ENCODE measurements at places on chromosomes 12 and 14.

DNA sequence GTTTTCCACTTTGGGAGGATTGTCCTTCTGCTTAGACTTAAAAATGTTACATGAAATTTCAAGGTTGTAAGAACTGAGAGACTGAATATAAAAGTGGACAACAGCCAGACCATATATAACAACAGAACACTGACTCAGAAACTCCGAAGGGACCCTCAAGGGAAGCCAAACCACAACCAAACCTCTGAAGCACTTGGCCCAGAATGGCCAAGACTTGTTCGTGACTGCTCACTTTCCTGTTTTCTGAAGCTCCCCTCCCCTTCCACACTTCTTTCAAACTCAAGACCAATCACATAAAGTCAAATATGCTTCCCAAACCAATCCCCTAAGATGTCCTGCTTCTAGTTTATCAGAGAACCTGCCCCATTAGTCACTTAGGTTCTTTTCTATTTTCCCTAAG, 13.7 kb downstream of the OR6J1 start:
- no peak for DNase-seq

DNA sequence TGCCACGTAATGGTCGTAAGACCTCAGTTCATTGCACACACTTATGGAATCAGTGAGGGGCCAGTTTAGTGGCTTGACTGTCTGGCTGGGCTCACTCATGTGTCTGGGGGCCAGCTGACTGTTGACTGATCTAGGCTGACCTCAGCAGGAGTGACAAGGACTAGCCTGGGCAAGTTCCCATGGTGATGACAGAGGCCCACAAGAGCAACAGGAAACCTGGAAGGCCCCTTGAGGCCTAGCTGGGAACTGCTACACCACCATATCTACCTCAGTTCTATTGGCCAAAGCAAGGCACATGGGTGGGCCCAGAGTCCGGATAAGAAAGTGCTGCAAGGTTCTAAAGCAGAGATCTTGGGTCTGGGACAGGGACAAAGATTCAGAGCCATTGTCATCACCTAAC, 21.3 kb upstream of the RFLNA start:
- DNase-seq: no peak

DNA sequence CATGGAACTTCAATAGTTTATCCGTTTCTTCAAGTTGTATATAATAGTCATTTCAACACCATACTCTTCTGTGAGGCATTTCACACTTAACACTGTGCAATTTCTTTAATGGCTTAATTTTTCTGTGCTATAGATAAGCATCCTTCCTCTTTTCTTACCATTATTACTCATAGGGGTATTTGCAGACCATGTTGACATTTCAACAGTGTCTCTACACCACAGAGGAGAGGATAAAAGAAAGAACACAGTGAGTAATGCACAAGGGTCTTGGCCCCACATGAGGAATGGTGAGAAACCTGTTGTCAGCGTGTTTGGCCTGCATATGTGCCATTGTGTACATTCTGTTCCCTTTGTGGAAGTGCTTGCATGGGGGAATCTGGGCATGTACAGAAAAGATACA, 421.5 kb upstream of the MDGA2 start:
- DNase-seq: no peak

DNA sequence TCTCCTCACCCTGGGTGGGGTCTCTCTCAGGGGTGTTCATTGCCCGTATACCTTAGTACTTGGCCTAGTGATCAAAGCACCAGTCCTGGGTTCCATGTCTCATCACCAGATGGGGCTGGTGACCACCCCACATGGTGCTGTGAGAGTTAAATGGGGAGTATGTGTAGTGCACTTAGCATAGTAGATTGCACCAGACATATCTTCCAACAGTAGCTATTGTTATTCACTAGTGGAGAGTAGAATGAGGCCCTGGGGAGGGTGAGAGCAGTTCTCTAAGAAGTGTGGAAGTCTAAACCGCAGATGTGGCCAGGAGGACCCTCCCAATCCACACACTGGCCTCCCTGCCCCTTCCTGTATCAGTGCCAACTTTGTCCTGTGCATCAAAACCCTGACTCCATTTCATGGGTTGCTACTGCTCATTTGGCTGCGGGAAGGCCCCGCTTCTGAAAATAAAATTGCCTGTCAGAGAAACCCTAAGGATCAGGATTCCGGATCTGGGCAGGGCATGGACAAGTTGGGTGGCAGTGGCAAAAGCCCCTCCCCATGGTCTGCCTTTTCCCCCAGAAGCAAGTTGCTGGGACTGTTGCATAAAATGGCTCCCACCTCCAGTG, 4.4 kb downstream of the CD9 start:
- no peak for DNase-seq

DNA sequence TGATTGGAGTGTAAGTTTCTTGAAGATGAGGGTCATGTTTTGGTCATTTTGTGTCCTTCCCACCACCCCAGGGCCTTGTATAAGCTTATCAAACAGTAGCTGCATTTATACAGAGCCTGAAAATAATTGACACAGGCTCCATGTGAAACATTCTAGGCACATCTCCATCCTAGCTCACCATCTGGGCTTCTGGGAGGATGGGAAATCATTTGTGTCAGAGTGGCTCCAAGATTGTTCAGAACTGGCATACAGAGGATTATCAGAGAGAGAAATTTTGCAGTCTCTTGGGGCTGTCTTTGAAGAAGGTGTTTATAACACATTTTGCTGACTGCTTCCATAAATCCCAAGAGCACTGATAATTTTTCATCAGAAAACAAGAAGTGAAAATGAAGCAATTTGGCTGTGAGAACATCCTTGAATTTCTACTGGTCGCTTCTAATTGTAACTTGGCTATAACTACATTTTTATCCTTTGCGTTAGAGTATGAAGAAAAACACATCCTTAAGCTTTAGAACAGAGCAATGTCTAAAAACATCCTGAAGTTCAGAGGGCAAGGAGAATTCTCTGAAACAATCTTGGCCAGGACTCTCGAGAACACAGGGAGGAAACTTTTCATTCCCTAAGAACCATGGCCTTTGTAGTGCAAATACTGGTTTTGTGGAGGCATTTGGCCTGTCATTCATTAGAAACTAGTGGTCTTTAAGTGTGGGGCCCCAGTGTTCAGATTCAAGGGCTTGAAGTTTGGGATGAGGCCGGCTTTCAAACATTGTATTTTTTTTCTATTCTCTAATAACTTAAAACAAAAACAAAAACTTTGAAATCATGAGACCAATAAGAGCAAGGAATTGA, 151.1 kb downstream of the DACT1 start:
- DNase-seq: no peak

GRCh38 chr14:106850913-106851825, 1324.8 kb downstream of the TMEM121 start:
- DNase-seq: no peak

DNA sequence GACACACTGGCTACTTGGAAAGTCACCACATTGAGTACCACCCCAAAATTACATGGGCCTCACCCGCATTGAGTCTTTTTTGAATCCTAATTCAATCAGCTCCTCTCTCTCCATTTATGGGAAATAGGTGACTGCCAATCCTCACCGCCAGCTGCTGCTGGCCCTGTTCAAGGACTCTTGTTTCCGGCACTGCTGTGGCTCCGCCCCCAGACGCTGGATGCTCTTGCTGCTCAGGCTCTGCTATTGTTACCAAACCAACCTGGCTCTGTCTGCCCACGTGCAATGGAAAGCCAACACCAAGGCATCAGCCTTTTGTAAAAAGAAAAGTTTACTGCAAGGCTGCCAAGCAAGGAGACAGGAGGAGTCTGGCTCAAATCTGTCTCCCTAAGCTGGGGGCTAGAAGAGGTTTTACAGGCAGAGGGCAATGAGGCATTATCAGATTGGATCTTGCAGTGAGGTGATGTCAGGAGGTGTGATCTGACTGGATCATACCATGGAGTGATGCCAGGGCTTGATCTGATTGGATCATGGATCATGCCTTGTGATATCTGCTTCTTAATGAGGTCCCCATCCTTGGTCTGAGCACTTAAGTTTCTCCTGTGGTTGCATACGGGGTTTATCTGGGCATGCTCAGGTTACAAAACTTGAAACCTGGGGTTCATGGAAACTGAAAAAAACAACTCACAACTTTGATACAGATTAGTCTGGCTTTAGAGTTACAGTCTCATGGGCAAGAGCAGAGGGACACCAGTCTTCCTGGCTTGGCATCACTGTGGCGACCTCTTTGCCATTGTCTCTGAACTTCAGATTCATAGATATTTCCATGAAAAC, 117.1 kb upstream of the SLC35F4 start:
- DNase-seq: no peak

DNA sequence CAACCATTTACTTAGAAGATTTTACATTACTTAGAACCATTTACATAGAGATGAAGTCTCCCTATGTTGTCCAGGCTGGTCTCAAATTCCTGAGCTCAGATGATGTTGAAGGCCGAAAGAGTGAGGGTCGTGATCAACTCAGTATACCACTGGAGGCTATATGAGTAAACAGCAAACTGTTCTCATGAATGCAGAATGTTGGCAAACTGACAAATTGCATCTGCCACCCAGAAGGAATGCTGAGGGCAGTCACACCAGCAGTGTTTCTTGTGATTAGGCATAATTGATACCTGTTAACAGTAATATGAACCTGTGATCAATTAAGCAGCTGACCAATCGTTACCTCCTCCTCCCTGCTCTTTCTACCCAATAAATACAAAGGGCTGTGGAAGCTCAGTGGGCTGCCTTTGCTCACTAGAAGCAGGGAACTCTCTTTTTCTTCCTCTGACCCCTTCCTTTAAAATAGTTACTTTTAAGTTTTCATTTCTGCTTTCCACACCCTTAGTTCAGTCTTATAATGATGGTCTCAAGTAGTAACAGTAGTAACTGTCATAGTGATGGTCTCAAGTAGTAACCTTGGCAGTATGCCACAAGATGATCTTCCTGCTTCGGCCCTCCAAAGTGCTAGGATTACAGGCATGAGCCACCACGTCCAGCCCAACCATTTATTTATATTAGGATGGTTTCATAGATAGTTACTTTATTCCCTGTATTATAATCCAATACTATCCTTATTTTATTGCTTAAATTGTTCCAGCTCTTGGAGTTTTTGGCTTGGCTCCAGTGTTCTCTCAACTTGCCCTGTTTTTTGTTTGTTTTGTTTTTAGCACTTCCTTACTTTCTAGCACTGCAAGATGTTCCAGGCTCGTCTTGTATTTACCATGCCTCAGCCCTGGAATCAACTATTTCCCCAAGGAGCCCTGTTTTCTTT, 25.8 kb downstream of the LIMA1 start:
- DNase-seq: no peak

All from stimulated activated CD4-positive, alpha-beta T cell treated with anti-CD3 and anti-CD28 coated beads, Interleukin-2, amount 100 ng/mL, for 24 hours (primary cell).